ENCODE measurements at places on chromosomes 4 and X.
A peak's percentile ranks its signal among the peaks of the same experiment; 100 is the strongest.

DNA sequence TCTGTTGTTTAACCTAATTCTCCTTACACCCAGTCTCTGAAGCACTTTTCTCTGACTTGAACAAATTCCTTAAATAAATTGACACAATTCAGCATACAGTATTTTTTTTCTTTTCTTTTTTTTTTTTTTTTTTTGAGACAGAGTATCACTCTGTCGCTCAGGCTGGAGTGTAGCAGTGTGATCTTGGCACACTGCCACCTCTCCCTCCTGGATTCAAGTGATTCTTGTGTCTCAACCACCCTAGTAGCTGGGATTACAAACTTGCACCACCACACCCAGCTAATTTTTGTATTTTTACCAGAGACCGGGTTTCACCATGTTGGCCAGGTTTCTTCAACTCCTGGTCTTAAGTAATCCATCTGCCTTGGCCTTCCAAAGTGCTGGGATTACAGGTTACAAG is 1498.1 kb upstream of the PCDH10 start:
- no peak for DNase-seq

GRCh38 chr4:7843831-7844593 is 95.6 kb downstream of the AFAP1 start:
- peak; percentile 88 for DNase-seq

GRCh38 chr4:100547541-100548199 is 29.8 kb upstream of the EMCN start:
- DNase-seq = no peak

GRCh38 chrX:103477496-103477895 is 41.8 kb downstream of the RAB40A start:
- no peak for DNase-seq

Measured in A172 (cell line).